ENCODE measurements at places on chromosomes 16 and 17.

DNA sequence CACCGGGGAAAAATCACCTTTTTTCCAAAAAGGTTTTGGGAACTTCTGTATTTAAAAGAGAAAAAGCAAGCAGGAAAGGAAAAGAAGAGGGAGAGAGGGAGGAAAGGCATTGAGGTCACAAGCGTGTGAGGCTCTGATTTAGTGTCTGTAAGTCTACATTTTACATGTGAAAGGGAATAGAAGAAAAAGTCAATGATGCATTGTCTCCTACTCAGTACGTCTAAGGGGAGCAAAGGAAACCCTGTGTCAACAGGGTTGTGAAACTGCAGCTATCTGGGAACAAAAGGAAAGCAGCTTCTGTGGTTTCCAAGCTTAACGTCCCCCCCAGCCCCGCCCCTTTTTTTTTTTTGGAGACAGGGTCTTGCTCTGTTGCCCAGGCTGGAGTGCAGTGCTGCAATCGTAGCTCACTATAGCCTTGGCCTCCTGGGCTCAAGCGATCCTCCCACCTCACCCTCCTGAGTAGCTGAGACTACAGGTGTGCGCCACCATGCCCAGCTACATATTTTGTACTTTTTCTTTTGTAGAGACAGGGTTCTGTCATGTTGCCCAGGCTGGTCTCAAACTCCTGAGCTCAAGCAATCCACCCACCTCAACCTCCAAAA lies 1.8 kb upstream of the CDC42EP4 start:
- DNase-seq: no peak

DNA sequence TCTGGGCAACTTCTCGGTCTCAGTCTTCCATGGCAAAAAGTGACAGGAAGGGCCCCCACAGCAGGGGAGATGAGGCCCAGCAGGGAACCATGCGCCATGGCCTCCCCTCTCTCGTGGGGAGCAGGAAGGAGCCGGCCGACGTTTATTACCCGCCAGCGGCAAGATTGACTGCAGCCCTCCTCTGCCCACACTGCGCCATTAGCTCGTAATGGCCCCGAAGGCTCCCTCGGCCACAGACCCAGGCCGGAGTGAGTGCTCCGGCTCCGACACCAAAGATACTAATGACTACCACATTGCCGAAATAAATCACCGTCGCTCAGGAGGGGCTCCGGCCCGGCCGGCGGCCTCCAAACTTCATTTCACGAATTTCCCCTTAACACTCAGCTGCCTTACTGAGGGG lies 226.9 kb downstream of the C16orf78 start:
- no peak for DNase-seq

GRCh38 chr16:73480381-73480780 lies 432.5 kb upstream of the ZFHX3 start:
- DNase-seq: no peak

- DNase-seq: no peak
Measured at GRCh38 chr17:4167786-4168185, 24.8 kb downstream of the CYB5D2 start.

DNA sequence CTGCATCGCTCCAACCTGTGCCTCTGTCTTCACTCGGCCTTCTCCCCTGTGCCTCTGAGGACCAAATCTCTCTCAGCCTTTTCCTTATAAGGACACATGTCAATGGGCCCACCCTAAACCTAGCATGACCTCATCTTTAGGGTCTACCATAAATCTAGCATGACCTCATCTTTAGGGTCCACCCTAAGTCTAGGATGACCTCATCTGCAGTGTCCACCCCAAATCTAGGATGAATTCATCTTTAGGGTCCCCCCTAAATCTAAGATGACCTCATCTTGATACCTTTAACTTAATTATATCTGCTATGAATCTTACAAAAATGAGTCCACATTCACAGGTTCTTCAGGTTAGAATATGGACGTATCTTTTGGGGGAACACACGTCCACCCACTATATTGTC lies 131.1 kb upstream of the RPL38 start:
- DNase-seq: no peak

DNA sequence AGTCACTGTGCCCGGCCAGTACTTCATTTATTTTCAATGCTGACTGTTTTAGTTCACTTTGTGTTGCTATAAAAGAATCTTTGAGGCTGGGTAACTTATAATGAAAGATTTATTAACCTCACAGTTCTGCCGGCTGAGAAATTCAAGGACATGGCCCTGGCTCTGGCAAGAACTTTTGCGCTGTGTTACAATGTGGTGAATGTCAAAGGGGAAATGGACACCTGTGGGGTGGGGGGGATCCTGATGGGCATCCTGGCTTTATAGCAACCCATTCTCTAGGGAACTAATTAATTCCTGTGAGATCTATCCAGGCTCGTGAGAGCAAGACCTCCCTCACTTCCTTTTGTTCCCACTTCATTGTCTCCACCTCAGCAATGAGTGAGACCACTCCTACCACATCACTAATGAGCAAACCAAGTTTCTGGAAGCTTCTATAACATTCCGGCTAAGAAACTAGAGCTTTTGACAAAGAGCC lies 17.1 kb upstream of the CDH3 start:
- no peak for DNase-seq

- DNase-seq: no peak
Measured at GRCh38 chr16:31168848-31169247, 11.1 kb upstream of the FUS start.

DNA sequence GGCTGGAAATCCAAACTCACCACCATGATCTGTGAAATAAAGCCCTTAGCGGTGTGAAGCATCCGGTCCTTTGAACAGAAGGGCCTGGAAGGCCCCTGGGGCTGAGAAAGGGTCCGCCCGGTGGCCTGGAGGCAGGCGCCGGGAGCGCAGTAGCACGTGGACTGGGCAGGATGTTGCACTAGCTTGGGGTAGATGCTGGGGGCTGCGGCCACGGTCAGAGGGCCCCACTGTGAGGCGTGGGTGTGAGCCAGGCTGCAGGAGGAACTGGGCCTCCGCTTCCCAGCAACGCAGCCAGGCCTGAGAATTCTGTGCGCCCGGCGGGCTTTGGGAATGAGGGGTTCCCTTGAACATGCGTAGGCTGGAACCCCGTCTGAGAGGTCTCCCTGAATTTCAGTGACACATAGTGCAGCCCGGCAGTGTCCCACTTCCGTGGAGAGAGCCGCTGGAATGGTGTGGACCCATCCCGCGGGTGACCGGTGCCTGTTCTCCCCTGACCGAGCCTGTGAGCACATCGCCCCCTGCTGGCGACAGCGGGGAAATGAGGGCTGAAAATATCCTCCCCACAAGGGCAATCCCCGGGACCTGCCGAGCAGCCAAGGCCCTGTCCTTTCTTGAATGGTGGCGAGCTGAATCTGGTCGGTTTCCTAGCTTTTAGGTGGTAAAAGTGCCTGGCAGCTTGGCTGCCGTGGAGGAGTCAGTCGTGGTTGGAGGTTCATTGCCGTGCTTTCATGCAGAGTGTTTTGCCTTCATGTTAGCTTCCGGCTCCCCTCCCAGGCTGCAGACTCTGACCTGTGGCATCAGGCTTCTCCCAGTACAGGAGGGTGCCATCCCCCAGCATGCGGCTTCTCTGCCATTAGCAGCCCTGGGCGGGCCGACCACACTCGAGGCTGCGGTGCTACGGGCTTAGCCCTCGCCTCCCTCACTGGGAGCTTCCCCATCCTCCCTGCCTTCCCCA lies 43.8 kb downstream of the DNAJA2 start:
- DNase-seq: peak; percentile 36

GRCh38 chr16:61042737-61043136 lies 993.5 kb downstream of the CDH8 start:
- DNase-seq: no peak

DNA sequence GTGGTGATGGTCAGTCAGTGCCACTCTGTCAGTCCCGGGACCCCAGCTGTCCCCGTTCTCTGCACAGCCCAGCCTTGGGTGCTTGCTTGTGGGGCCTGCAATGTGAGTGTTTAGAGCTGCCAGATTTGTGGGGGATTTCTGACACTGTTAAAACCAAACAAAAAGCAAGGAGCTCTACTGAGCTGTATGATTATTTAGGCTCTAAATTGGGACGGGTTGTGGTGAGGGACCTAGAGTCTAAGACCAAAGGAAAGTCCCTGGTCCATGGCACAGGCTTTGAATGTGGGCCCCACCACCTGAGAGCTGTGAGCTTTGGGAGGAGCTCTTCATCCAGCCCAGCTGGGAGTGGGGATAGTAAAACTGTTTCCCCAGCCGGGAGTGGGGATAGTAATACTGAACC lies 63.3 kb downstream of the KSR1 start:
- no peak for DNase-seq

DNA sequence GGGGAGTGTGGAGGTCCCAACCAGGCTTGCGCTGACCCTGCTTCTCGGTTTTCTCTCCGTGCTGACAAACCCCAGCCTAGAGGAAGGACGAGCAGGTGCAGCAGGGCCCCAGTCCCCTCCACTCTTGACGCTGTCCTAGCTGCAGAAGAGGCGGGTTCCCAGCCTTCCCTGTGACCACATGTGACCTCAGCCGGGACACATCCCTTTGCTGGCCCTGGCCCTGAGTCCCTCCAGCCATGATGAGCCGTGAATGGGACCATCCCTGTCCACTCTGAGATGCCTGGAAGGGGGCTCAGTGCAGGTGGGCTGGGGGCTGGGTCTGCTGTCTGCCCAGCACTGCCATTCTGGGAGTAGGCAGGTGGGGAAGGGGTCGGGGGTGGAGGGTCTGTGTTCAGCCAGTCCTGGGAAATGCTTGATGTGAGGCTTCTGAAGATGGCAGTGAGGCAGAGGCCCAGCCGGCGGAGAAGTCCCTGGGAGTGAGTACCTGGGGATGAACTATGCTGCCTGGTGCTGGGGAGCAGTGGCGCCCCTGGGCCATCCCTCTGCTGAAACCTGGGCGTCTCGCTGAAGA lies 1.9 kb upstream of the TUBB3 start:
- DNase-seq: no peak
